ENCODE measurements at places on chromosomes 5 and 9.
A peak's percentile ranks its signal among the peaks of the same experiment; 100 is the strongest.

DNA sequence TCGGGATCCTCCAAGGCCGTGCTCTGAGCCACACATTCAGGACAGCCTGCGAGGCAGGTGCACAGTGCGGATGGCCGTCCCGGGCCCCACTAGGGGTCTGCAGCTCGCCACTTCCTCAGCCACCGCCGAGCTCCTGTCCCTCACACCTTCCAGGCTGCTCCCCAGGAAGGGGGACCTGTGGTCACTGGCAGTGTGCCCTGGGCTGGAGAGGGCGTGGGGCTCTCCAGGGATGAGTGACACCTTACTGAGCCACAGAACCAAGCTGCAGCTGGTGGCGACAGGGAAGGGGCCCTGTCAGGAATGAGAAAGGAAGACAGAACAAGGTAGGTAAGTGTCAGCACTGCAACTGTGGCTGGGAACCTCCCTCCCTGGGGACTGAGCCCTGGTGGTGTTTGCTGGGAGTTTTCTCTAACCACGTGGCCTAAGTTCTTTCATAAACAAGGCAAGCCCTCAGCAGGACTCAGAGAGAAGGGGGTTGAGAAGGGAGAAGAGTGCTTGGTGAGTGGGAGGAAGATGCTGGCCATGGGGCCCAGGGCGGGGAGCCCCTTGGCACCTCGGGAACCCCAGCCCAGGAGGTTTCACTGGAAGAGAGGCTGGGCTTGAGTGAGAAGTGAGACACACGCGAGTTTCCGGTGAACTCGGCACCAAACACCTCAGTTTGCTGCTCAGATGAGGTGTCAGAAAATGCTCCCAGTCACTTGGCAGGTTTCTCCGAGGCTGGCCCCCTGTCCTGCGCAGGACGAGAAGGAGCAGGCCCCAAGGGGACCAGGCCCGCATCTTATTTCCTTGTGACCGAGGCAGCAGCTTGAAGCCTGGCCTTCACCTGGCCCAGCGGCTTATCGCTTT, 5.2 kb downstream of the IL13 start:
- DNase-seq, result no peak

DNA sequence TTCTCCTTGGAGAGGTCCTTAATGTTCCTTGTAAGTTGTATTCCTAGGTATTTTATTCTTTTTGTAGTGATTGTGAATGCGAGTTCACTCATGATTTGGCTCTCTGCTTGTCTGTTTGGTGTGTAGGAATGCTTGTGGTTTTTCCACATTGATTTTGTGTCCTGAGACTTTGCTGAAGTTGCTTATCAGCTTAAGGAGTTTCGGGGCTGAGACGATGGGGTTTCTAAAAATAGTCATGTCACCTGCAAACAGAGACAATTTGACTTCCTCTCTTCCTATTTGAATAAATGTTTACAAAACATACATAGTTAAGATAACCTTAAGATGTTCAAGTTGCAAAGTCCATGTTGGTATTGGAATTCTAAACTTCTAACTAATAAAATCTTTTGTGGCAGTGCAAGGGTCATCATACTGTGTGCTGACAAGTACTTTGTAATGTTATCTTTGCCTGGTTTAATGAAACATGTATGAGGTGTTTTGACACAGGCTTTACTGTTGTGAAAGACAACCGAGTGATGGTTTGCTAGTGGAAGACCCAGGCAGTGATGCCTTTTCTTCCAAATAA, 286.2 kb downstream of the MRPS30 start:
- no peak for DNase-seq

- no peak for DNase-seq
Observed at GRCh38 chr9:122948313-122948712, 7.5 kb downstream of the RABGAP1 start.

- no peak for DNase-seq
Observed at GRCh38 chr5:15431923-15432322, 68.1 kb upstream of the FBXL7 start.

DNA sequence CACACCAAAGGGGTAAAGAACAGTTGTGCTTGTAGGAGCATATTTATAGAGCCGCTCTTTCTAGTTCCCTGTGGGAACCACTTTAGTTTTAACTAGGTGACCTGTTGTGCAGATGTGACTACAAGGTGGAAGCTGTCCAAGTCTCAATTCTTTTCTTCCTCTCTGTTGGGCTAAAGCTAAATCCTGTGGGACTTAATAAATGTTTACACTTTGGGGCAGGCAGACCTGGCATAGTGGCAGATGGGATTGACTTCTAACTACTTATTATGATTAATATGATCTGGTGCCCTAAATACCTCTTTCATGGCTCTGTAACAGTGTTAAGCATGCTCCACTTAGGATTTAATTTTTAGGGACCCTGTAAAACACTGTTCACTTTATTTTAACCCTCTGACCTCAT, 265.3 kb downstream of the KCTD16 start:
- DNase-seq, result no peak

- no peak for DNase-seq
Observed at GRCh38 chr5:82417776-82418607, 139.8 kb upstream of the RPS23 start.

- DNase-seq, result no peak
Observed at GRCh38 chr5:99674101-99674500, 745.3 kb upstream of the CHD1 start.

GRCh38 chr9:23567516-23568165, 258.4 kb downstream of the ELAVL2 start:
- DNase-seq, result peak; percentile 58

- DNase-seq, result no peak
Observed at GRCh38 chr5:41109186-41109585, 38.0 kb upstream of the MROH2B start.

DNA sequence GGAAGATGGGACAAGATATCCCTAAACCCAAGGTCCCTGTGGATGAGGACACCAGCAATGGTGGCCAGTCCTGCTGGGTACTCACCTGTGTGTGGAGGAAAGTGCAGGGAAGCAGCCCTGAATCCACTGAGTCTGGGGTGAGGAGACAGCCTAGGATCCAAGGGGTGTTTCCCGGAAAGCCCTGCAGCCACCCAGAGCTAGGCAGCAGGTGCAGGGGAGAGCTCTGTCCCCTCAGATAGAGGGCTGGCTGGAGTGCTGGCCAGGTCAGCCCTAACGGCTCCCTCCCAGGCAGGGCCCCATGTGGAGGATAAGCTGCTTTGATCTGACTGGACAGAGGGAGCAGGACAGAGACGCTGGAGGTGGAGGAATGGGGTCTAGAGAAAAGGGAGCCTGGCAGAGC, 344.7 kb upstream of the IRX4 start:
- no peak for DNase-seq

DNA sequence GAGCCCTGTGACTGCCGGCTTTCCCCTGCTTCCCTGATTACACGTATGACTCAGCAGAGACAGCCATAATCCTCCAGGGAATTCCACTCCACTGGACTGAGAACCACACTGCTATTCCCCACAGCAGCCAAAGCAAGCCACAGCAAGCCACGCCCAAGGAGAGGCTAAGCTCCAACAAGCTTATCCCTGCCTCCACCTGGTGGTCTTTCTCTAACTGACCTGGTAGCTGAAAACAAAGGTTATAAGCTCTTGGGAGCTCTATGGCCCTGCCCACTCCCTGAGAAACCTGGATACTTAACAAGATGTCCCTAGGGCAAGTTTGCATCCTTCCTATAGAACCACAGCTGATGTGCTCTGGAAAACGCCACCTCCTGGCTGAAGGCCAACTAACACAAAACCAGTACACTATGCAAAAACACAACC, 613.7 kb upstream of the CDH18 start:
- DNase-seq, result no peak

- DNase-seq, result no peak
Observed at GRCh38 chr5:84036842-84037241, 316.2 kb upstream of the HAPLN1 start.

DNA sequence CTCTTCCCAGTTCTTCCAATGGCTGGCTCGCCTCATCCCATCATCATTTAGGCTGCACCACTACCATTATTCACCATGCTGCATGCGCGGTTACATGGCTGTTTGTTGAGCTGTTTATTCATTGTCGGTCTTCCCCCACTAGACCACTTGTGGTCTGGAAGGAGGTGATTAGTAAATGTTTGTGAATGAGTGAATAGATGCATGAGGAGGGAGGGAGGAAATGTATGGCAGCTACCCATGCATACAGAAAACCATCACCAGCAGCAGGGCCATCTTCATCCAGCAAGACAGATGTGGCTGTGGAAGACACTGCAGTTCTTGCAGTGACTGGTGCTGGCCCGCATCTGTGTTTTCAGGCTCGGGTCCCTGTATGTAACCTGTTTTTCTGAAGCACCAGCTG, 113.3 kb upstream of the SAP30L start:
- DNase-seq, result no peak

- no peak for DNase-seq
Observed at GRCh38 chr5:179346401-179346800, 1.1 kb upstream of the ADAMTS2 start.

DNA sequence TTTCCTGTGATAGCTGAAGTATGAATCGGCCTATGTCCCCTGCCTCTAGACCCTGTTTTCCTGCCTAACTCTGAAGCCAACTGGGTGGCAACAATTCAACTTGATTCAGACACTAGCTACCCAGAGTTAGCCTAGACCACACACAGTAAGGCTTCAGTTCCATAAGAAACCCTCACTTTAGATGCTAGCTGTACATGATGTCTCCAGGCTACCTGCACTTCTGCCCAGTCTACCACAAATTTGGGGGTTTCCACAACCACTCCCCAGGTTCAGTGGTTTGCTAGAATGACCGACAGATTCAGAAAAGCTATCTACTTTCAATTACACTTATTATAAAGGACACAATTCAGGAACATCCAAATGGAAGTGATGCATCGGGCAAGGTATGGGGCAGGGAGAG, 119.4 kb upstream of the VLDLR start:
- no peak for DNase-seq

- DNase-seq, result no peak
Observed at GRCh38 chr9:133693703-133694529, 44.2 kb downstream of the SARDH start.

- no peak for DNase-seq
Observed at GRCh38 chr5:164341056-164341619, 835.7 kb downstream of the MAT2B start.

DNA sequence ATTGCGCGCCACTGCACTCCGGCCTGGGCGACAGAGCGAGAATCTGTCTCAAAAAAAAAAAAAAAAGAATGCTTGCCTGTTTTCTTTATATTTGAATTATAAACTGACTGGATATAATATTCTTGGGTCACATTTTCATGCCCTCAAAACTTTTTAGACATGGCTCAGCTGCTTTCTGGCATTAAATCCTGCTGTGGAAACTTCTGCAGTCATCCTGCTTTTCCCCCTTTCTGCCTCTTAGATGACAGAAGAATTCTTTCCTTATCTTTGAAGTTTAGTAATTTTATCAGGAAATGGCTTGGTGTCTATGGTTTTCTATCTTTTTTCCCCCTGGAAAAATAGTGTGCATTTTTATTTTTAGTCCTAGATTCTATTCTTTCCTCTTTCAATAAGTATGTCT, 234.5 kb downstream of the AOPEP start:
- no peak for DNase-seq

- no peak for DNase-seq
Observed at GRCh38 chr5:27412384-27412783, 374.0 kb upstream of the CDH9 start.

- peak; percentile 85 for DNase-seq
Observed at GRCh38 chr5:72107131-72107900, at the start of gene MAP1B. TSS of gene MAP1B (plus strand) at chr5:72107475. CDS start at chr5:72107532, 57 bp downstream.

DNA sequence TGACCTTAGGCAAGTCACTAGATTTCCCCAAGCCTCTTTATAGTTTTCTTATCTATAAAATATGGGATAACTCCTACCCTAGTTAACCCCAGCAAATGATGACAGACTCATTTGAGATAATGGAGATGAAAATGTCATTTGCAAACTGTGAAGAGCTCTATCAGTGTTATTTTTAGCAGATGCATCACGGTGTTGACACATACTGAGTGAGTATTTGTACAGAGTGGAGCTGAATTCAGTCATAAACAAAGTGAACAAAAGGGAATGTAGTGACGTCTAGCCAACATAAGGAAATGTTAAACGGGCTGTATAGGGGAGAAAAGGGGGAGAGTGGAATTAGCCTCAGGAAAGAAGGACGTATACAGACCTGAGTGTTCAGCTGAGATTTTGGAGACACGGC, 75.9 kb downstream of the NMUR2 start:
- DNase-seq, result no peak

GRCh38 chr5:42992088-42992879, 47.8 kb downstream of the ANXA2R start:
- DNase-seq, result peak; percentile 27

GRCh38 chr9:136206602-136207275, 1.8 kb upstream of the LHX3 start:
- no peak for DNase-seq

DNA sequence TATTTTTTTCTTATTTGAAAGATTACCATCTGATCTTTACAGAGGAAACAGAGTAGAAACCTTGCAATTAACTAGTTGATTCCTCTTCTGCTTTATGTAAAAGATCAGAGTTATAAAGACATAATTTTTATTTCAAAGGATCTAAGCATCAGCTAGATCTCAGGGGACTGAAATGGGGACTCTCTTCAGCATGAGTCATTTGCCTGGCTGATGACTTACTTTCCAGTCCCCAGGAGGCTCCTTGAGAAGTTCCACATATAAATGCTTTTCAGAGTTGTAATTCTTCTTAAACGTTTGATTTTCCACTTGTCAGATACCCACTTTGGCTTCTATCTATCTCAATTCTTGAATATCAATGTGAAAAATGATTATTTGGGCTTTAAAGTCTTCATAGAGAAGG, 389.4 kb downstream of the RAB3C start:
- no peak for DNase-seq

- no peak for DNase-seq
Observed at GRCh38 chr9:16120231-16120641, 567.4 kb downstream of the CCDC171 start.

DNA sequence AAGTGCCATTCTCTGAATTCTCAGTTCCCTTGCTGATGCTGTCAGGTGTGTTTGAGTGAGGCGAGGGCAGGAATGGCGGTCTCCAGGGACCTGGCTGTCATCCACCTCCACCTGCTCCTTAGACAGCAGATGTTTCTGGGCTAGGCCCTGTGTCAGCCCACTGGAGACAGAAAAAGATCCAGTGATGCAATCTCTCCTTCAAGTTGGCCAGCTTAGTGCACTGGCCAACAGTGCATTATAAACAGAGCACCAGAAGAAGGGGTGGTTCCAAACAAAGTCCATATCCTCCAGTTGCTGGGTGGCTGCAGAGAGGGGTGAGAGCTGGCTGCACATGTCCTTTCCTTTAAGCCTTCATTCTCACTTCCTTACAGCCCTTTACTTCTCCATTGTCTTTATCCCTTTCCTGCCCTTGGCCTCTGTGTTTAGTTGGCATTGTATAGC, 26.5 kb downstream of the NANS start:
- no peak for DNase-seq

GRCh38 chr5:61298580-61298979, 33.5 kb upstream of the ZSWIM6 start:
- no peak for DNase-seq

- DNase-seq, result no peak
Observed at GRCh38 chr9:97072285-97072776, 33.4 kb upstream of the CTSV start.

- DNase-seq, result no peak
Observed at GRCh38 chr5:67245259-67245846, 48.8 kb upstream of the CD180 start.

- no peak for DNase-seq
Observed at GRCh38 chr9:90600029-90600428, 42.6 kb downstream of the DIRAS2 start.
